ENCODE measurements at places on chromosomes 16 and 17.

DNA sequence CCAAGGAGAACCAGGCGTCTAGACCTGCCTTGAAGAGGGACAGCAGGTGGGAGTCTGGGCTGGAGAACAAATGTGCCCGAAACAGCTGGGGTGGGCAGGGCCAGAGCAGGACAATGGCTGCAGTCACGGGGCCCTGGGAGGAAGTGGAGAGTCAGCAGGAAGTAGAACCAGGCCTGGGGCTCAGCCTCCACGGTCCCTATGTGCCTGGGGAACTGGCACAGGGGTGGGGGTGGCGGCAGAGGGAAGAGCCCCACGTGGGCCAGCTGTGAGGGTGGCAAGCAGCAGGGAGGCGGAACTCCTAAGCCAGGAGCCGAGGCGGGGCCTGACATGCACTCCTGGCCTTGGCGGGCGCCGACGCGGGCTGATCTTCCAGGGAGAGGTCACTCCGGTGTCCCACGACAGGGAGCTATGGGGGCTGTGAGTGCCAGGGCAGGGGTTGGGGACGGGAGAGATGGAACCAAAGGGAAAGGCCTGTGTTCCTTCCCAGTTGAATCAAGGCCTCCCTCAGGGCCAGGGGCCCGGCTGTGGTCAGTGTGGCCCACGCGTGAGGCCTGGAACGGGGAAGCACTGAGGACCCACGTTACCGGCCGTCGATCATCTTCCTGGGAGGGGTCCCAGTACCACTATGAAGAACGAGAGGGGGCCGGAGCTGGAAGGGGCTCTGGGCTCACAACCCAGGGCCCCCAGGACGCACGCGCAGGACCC, 42.7 kb downstream of the TIMM22 start:
- DNase-seq: no peak

DNA sequence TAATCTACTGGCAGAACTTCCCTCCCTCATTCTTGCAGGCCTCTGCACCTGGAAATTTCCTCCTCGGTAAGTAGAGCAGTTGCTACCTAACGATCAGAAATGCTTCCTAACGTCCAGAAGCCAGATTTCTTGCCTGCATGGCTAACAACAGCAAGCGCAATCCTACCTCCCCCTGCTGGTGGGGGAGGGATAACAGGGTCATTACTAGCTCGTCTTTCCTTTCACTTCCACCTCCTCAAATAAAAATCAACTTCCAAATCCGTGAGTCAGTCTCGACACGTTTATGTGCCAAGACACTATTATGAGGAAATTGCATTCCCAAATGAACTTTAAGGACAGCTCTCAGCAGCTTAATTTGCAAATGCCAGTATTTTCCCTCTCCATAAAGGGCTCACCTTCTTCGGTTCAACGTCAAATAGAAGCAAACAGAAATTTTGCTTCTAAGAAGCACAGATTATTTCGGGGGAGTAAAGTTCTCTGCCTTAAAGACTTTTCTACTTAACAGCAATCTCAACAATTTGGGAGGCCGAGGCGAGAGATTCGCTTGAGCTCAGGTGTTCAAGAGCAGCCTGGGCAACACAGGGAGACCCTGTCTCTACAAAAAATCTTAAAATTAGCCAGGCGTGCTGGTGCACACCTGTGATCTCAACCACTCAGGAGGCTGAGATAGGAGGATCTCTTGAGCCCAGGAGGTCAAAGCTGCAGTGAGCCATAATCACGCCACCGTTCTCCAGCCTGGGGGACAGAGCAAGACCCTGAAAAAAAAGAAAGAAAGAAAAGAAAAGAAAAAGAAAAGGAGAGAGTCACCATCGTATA, 188.6 kb upstream of the PSMD7 start:
- DNase-seq: peak; percentile 8

- no peak for DNase-seq
Measured at GRCh38 chr17:40105861-40106759, 5.7 kb upstream of the NR1D1 start.

DNA sequence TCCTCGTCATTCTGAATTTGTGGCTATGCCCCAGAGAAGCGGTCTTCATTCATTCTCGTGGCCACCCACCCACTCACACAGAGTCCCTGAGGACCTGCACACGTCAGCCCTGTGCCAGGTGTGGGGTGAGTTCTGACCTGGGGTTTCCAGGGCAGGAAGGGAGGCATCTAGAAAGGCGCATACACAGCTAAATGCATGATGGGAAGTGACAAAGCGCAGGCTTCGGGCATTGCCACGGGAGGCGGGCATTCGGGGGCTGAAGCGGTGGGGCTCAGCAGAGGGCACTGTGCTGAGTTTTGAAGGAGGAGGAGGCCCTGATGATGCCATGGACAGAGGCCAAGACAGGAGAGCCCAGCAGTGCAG, 10.9 kb downstream of the UBALD2 start:
- DNase-seq: no peak

GRCh38 chr17:7263801-7264078, 1.5 kb upstream of the CLDN7 start:
- no peak for DNase-seq

GRCh38 chr17:73138541-73139138, 26.2 kb upstream of the SSTR2 start:
- no peak for DNase-seq

- DNase-seq: no peak
Measured at GRCh38 chr16:50303041-50303604, 36.8 kb downstream of the ADCY7 start.

DNA sequence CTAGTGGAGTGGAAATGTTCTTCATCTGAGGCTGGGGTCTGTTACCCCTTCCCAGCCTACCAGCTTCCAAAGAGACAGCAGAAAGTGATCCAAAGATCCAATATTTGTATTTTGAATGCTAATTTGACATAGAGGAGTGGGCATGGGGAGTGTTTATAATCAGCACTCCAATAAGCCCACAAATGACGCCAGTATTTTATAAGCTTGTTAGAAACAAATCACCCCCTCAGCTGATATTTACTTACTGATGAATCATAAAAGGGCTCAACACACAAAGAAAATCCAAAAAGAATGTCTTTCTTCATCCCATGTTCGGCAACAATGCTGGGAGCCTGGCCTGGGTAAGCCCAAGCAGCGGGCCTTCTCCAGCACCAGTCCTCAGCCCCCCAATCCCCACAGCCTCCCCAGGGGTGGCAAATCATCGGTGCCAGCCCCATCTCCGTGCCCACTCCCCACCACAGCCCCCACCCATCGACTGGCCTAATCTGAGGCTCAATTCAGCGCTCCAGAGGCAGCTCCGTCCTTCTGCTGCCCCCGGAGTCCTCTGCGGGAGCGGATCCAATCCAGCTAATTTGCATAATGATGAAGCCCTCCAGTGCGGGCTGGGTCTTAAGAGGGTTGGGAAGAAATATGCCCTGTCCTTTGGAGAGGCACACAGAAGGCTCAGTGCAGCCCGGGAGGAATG, 169.5 kb downstream of the C16orf78 start:
- DNase-seq: no peak

GRCh38 chr16:5619304-5619703, 521.7 kb upstream of the EEF2KMT start:
- DNase-seq: no peak

DNA sequence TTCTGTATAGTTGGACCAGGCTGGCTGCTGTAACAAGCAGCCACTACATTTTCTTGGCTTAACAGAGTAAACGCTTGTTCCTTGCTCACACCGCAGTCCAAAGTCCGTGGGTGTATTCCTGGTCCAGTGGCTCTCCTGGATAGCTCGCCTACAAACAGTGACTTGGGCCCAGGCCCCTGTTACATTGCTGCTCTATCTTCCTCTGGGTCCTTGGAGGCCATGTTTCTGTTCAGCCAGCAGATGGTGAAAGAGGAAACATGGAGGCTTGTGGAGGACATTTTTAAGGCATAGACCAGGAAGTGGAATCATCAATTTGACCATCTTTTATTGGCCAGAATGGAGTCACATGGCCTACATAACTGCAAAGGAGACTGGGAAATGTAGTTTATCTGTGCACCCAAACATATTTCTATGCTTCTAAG, 55.1 kb downstream of the ATP2C2 start:
- no peak for DNase-seq

- DNase-seq: no peak
Measured at GRCh38 chr17:79071161-79071740, 3.4 kb upstream of the ENGASE start.

All from stimulated activated CD8-positive, alpha-beta memory T cell treated with anti-CD3 and anti-CD28 coated beads, Interleukin-15, amount 100 ng/mL, for 48 hours (primary cell).